NCI-H2227 treated with DMSO at 0.1 percent for 48 hours (cell line): ENCODE measurements at places on chromosomes 11 and 22.

DNA sequence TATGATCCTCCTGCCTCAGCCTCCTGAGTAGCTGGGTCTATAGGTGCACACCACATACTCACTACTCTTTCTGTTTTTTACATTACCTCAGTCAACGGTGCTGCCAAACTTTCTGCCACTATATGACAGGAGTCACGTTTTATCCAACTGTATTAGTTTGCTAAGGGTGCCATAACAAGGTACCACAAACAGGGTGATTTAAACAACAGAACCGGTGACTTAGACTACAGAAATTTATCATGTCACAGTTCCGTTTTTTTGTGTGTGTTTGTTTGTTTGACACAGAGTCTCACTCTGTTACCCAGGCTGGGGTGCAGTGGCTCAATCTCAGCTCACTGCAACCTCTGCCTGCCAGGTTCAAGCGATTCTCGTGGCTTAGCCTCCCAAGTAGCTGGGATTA is 6.3 kb upstream of the SWAP70 start:
- no peak for DNase-seq

DNA sequence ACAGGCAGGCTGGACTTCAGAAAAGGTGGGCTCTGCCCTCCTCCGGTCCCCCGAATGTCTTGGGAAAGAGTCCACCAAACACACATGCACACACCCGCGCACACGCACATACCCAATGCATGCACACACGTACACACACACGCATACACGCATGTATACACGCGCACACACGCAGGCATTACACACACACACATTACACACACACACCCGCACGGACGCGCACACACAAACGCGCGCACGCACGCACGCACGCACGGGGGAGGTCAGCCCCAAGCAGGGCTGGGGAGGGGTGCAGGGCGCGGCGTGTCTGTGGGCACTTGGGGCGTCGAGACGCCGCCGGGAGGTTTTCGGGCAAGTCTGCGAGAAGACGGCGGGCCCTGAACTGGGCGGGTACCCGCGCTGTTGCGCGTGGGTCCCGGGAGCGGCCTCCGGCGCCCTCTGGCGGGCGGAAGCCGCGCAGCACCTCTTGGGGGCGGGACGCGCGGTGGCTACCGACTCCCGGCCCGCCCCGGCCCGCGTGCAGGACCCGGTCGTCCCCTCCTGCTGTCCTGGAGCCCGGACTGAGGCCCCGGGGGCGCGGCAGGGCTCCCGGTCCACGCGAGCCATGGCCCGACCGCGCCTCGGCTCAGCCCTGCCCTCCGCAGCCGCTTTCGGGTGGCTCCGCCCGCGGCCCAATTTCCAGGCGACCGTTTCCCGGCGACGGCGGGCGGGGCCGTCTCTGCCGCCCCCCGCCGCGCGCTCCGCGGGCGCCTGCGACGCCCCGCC is 3.6 kb downstream of the SEPTIN5 start:
- DNase-seq, result peak; percentile 49

DNA sequence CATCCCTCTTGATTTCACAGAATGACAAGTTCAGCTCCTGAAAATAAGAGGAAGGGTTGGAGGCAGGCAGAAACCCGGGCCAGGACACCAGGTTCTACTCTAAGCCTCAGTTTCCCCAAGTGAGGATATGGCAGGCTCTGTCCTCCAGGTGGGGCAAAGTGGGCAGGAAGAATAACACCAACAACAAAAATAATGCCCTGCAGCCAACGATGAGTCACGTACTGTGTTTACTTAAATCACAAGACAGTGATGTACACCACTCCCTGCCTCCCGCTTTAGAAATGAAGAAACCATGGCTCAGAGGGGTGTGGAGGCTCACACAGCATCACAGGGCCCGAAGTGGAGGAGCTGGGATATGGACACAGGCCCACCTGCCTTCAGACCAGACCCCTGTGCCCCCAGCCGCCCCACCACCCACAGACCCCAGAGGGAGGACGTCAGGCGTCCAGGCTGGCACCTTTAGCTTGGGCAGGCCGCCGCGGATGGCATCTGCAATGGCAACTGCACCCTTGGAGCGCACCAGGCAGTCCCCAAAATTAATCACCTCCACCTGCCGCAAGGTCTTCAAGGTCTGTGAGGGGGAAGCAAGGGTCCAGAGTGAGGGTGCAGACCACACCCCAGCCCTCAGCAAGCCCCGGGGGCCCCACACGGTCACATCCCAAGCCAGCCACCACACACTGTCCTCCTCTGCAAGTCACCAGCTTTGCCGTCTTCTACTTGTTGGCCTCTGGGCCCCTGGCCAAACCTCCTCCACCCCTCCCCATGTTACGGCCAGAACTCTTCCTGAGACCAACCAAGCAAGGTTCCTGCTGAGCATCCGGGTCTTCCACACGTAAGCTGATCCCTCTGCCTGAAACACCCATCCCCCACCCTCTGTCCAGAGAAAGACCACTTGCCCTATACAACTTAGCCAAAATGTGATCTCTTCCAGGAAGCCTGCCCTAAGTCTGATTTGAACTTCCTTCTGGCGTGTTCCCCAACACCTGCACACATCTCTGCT is 15.8 kb upstream of the CHADL start:
- DNase-seq, result no peak

- DNase-seq, result no peak
Measured at GRCh38 chr11:41461057-41461681, 1.7 kb upstream of the LRRC4C start.
